ENCODE measurements at places on chromosomes 5 and 9.

DNA sequence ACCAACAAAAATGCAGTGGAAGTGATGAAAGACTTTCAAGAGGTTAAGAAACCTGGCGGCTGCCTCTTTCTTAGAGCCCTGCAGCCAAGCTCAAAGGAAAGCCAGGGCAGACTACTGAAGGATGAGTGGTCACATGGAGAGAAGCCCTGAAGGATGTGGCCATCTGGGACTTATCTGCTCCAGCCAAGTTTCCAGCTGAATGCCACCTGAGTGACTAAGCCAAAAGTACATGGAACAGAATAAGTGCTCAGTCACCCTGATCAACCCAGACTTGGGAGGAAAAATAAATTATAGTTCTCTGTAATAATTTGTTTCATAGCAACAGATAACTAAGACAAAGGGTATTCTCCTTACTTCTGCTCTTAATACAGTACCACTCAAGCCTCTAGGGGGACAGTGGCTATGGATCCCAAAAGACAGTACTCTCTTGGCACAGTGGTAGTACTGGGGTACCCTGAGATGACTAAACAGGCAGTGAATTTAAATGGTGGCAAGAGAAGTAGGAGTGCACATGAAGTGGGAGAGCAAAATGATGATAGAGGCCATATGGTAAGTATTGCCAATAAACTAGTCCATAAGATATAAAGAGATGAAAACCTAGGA lies 182.3 kb downstream of the ELAVL2 start:
- DNase-seq = no peak

- no peak for DNase-seq
Observed at GRCh38 chr9:116285320-116285719, 131.7 kb downstream of the PAPPA start.

DNA sequence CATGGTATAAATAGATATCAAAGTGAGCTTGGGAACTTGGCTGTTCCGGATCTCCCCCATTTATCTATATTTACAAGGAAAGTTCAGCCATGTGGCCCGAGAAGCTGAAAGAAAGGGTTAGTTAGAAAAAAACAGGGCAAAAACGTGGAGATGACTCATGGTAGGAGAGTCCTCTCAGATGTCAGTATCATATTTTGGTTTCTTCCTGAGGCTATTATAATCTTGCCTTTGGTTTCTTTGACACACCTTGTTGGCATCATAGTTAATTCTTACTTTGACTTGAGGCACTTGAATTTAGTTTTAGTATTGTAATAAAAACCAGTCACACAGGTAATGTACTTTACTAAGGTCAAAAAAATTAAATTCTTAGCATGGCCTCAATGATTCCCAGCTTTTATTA lies 59.9 kb downstream of the GABRA6 start:
- DNase-seq = no peak

GRCh38 chr5:59832577-59833301 lies 60.8 kb downstream of the PDE4D start:
- no peak for DNase-seq

DNA sequence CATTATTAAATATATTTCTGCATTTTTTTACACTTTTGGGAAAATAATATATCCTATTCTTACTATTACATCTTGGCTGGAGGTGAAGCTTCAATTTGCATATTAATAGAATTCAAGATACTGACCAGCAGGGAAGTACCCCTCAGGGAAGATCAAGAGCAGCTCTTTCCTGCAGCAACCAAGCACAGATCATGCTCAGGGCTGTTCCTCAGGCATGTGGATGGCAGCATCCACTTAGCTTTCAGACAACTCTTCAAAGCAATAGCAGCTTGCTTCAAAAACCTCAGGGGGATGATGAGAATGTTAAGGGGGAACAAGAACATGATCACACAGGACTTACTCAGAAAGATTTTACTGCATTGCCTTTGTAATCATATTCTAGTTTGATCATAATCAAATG lies 731.8 kb downstream of the SEMA5A start:
- no peak for DNase-seq

Measured in stimulated activated naive B cell treated with anti-CD40 and anti-IgM and Interleukin-4, amounts not matched to agents 10 μg/mL and 1 μg/mL and 100 μg/mL, for 72 hours (primary cell).